ENCODE measurements at places on chromosomes 11 and 22. TPM values are rescaled to one million over a fixed set of nuclear protein-coding genes. Genes with fewer than 3 reads are reported as not detected.

DNA sequence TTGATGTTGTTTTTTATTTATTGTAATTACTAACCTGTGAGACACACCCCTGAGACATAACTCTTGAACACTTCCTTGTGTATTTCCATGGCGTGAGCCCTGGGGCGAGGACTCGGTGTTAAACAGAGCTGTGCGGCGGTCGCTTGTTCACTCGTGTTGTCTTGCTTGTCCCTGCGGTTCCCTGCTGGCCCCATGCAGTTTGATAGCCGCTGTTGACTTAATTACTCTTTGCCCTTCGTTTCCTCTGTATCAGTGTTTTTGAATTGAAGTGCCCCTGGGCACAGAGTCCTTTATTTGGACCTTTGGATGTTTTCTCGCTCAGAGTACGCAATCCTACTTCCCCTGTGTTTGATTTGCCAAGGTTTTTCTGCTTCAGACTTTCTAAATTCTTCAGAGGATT lies 52.7 kb downstream of the TBC1D22A start:
- H3K4me1 ChIP-seq: peaks cover 16% of the 10 kb centered on the region
- no peak overlapping the region for H3K4me3 ChIP-seq
- peaks cover 37% of the 10 kb centered on the region for H3K36me3 ChIP-seq

DNA sequence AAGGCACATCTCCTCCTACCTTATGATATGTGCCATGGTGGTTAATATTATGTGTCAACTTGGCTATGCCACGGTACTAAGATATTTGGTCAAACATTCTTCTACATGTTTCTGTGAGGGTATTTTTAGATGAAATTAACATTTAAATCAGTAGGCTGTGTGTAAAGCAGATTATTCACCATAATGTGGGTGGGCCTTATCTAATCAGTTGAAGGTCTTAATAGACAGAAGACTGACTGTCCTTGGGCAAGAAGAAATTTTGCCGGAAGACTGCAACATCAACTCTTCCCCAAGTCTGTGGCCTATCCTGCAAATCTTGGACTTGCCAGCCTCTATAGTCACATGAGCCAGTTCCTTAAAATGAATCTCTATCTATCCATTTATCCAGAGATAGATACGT lies 380.1 kb upstream of the DDI1 start:
- H3K4me3 ChIP-seq: no peak overlapping the region
- no peak for DNase-seq
- H3K4me1 ChIP-seq: no peaks in the 10 kb centered on the region
- no peak overlapping the region for H3K27ac ChIP-seq

- DNase-seq: no peak
- peaks cover 10% of the 10 kb centered on the region for H3K27me3 ChIP-seq
- peaks cover 19% of the 10 kb centered on the region for H3K4me1 ChIP-seq
- no peaks in the 10 kb centered on the region for H3K36me3 ChIP-seq
Measured at GRCh38 chr11:93648158-93648557, 13.3 kb upstream of the CEP295 start.

The POU2AF2 gene
- total RNA-seq: not detected

The RNF121 gene
- 25.7 TPM for total RNA-seq

DNA sequence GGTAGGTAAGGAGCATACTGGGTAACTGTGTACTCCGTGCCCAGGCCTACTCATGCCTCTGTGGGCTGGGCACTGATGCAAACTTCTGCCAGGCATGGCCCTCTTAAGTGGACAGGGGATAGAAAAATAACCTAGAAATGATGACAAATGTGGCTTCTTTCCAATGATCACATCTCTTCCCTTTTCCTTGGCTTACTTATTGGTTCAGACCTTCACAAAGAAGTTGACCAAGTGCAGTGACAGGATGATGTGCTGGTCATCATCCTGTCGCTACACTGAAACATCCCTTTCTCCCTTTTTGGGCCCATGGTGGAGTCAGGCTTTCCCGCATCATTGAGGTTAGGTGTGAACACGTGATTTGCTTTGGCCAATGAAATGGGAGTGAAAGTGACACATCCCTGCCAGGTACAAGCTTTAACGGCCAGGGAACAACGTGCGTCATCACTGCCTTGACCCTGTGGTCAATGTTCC lies 31.8 kb upstream of the APOBEC3A start:
- peaks cover 42% of the 10 kb centered on the region for H3K27me3 ChIP-seq
- peaks cover 3% of the 10 kb centered on the region for H3K4me1 ChIP-seq
- no peak overlapping the region for H3K27ac ChIP-seq
- H3K4me3 ChIP-seq: no peak overlapping the region
- no peak for DNase-seq
